ENCODE measurements at places on chromosomes 5 and 9. TPM values are rescaled to one million over a fixed set of nuclear protein-coding genes. Genes with fewer than 3 reads are reported as not detected.

TMEM252 gene
- not detected for total RNA-seq

GPRIN1 gene
- 2.5 TPM for total RNA-seq

LCNL1 gene
- not detected for total RNA-seq

C9orf43 gene
- 0.36 TPM for total RNA-seq

BTNL3 gene
- not detected for total RNA-seq

DAB2IP gene
- 5.6 TPM for total RNA-seq

GPX3 gene
- 0.28 TPM for total RNA-seq
